Activated CD4-positive, alpha-beta memory T cell treated with anti-CD3 and anti-CD28 coated beads for 36 hours (primary cell): ENCODE measurements at places on chromosomes 12 and 14.
A peak's percentile ranks its signal among the peaks of the same experiment; 100 is the strongest.

- DNase-seq: no peak
Measured at GRCh38 chr14:94384342-94384741, 4.1 kb downstream of the SERPINA1 start.

DNA sequence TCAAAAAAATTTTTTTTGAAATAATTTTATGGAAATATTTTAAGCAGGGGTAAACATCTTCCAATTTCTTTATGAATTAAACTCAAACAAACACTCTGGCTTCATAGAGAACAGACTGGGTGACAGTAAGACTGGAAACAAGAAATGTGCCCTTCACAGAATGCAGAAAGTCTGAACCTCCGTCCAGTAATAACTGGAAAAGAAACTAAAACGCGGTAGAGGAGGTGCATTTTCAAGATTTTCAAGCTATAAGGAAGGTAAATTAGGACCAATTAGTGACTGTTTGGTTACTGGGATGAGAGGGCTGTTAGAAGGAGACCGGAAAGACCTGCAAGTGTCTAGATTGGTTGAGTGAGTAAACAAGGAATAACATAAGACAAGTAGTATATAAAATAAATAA lies 245.7 kb downstream of the CEP128 start:
- no peak for DNase-seq

GRCh38 chr14:56195223-56195622 lies 77.0 kb downstream of the PELI2 start:
- DNase-seq: no peak

GRCh38 chr12:104376650-104377513 lies 73.3 kb downstream of the EID3 start:
- no peak for DNase-seq

- no peak for DNase-seq
Measured at GRCh38 chr14:80845856-80846255, 95.7 kb downstream of the CEP128 start.

- no peak for DNase-seq
Measured at GRCh38 chr14:79016828-79017505, 846.8 kb downstream of the NRXN3 start.

- DNase-seq: no peak
Measured at GRCh38 chr12:61514016-61514415, 746.2 kb upstream of the USP15 start.

GRCh38 chr12:69392179-69392928 lies 32.8 kb downstream of the YEATS4 start:
- DNase-seq: no peak

GRCh38 chr14:102551995-102552705 lies 40.3 kb upstream of the RCOR1 start:
- peak; percentile 81 for DNase-seq

- DNase-seq: no peak
Measured at GRCh38 chr12:15731940-15732339, 57.2 kb downstream of the EPS8 start.

DNA sequence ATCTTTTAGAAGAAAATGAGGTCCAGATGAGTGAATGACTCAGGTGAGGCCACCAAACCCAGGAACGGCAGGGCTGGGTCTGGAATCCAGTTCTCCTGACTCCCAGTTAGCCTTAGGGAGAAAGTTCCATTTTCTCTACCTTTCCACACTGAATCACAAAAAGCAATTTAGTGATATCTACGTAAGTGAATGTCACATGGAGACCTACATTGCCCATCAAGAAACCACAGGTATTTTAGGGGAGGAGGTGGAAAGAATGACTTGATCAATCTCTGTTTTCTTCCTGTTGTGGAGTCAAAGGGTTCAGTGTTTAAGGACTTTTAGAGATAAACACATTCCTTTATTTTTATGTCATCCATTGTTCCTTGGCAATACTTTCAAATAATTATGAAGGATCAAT lies 106.9 kb upstream of the PTPRB start:
- DNase-seq: no peak

DNA sequence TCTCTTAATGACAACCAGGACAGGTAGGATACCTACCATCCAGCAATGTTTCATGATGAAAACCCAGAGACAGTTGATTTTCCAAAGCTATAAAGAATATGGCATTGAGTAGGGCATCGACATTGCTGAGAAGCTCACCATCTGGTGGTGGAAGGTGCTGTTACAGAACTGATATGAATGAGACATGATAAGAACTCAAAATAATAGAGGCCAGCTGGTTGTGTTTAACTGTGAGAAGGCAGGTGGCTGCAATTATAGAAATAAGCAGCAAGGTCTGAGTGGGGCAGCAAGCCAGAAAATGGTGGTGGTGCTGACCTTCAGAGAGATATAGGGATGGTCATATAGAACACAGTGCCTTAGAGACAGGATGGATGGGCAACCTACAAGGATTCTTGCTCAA lies 449.7 kb downstream of the BTG1 start:
- DNase-seq: no peak

DNA sequence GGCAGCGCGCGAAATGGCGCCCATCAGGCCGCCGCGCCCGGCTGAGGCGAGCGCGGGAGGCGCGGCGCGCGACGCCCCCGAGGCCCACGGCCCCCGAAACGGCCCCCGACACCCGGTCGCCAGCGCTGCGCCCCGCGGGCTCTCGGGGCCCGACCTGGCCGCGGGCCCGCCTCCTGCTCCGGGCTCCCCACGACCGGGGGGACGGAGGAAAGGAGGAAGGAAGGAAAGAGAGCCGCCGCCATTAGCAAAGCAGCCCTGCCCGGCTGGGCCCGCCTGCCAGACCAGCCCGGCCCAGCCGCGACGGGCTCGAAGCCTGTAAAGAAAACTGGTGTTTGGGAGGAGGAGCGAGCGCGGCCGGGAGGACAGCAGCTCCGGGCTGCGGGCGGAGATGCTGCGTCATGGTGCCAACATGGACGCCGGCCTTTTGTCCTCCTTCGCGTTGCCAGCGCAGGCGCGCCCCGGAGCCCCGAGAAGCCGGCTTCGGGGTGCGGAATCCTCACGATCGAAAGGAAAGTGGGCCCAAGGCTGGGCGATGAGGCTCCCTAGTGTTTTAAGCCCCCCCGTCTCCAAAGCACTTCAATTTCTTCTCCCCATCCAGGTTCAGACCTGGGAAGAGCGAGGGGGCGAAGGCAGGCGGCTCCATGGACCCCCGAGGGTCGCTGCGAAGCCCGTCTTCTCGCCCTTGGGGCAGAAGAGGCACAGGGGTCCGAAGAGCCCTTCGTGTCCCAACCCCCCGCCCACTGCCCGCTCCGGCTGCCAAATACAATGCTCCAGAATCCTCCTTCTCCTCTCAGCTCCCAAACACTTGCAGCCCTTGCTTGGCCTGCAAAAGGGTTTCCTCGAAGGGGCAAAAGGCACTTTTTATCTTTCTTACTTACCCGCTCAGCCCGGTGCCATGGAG lies 2.9 kb upstream of the SETD1B start:
- DNase-seq: peak; percentile 82

- DNase-seq: no peak
Measured at GRCh38 chr14:86574051-86574777, 1044.3 kb downstream of the FLRT2 start.

DNA sequence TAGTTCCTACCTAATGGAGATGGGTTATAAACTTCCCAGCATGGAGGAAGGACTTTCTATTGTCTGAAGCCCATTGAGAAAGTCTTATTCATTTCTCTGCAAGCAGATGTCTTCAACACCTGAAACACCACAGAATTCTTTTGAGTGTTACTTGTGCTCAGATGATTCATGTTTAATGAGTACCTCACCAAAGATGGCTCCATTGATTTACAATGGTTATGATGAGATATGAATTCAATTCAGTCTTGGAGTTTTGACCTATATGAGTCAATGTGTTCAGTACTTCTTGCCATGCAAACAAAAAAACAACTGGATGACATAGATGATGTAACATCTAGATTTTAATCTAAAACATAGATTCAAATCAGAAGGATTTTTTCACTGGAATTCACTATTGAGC lies 15.4 kb upstream of the PAWR start:
- no peak for DNase-seq

- peak; percentile 20 for DNase-seq
Measured at GRCh38 chr14:78836777-78837176, 666.6 kb downstream of the NRXN3 start.

GRCh38 chr12:115944837-115945490 lies 332.5 kb downstream of the MED13L start:
- DNase-seq: no peak

GRCh38 chr12:57838594-57839302 lies 7.8 kb downstream of the CTDSP2 start:
- DNase-seq: peak; percentile 75

- no peak for DNase-seq
Measured at GRCh38 chr14:34060651-34060999, 109.8 kb upstream of the EGLN3 start.

DNA sequence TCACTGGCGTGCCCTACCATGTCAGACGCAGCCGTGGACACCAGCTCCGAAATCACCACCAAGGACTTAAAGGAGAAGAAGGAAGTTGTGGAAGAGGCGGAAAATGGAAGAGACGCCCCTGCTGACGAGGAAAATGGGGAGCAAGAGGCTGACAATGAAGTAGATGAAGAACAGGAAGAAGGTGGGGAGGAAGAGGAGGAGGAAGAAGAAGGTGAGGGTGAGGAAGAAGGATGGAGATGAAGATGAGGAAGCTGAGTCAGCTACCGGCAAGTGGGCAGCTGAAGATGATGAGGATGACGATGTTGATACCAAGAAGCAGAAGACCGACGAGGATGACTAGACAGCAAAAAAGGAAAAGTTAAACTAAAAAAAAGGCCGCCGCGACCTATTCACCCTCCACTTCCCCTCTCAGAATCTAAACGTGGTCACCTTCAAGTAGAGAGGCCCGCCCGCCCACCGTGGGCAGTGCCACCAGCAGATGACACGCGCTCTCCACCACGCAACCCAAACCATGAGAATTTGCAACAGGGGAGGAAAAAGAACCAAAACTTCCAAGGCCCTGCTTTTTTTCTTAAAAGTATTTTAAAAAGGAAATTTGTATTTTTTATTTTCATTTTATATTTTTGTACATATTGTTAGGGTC lies 13.2 kb downstream of the TRIP11 start:
- peak; percentile 31 for DNase-seq
